NCI-H1930 (cell line): ENCODE measurements at places on chromosomes 5 and 9.

DNA sequence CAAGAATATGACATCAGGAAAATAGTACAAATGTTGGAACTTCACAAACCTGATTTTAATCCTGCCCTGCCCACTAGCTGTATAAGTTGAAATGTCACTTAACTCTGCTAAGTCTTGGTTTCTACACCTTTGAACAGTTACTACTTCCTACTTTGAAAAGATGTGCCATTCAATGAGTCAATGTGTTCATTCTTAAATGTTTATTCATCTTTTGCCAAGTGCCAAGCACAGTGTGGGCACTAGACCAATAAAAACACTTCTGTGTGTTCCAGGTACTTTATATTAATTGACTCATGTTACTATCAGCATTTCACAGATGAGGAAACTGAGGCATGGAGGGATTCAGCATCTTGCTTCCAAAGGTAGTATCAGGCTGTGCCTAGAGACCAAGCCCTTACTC lies 12.8 kb downstream of the PDCL start:
- DNase-seq: no peak

- no peak for DNase-seq
These were observed 22.2 kb downstream of the SRD5A1 start for GRCh38 chr5:6655432-6655831.

DNA sequence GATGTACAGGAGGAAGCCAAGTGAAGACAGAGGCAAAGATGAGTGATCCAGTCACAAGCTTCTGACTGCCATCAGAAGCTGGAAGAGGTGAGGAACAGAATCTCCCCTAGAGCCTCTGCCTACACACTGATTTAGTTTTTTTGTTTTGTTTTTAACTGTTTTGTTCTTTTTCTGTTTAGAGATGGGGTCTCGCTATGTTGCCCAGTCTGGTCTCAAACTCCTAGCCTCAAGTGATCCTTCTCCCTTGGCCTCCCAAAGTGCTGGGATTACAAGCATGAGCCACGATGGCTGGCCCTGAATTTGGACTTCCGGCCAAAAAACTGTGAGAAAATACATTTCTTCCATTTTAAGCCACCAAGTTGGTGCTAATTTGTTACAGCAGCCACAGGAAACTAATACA lies 204.7 kb upstream of the ZNF608 start:
- no peak for DNase-seq

DNA sequence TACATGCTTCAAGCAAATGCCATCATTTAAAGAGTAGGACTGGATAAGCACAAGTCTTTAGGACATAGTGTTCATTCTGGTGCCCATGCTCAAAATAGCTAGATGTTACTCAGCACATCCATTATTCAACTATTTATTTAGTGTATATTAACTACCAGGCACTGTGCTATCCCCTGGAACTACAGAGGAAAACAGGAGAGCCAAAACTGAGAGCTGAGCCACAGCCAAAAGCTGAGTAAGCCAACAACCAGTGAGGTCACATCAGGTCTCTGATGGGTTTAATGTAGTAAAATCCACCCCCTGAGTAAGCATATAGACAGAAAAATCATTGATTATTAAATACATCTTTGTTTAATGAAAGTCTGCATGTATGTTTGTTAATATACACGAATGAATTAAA lies 469.3 kb upstream of the DMAC1 start:
- DNase-seq: no peak

- no peak for DNase-seq
These were observed 156.5 kb downstream of the CDH9 start for GRCh38 chr5:26881901-26882300.

DNA sequence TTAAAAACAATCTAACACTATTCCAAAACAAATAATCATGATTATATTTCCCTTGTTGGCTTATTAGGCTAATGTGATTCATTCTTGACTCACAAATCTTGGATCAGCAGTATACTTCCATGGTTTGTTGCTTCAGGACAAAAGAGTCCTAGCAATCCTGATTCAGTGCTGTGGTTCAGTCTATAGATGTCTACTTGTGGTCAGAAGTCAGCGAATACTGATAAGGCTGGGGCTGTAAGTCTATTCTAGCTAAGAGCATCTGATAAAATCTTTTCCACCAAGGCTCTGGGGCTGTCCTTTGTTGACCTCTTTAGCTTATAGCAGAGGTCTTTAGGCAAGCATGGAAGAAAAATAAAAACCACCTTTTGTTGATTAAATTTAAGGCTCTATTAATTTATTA lies 4.4 kb upstream of the SMIM3 start:
- DNase-seq: no peak

DNA sequence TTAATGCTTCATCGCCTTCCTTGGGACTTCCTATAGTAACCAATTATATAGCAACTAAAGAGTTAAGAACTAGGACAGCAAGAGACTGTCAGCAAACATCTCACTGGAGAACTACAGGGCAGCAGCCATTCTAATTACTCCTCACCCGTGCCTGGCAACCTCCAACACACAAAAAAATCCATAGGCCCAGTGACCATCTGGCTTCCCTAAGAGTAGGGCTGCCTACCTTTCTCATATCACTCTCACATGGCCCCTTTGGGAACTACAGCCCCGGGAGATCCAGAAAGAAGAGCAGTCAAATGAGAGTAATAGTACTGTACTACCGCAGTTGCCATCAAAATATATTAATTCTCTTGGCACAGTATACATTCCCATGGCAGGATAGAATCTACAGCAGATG lies 5.7 kb downstream of the DCAF10 start:
- no peak for DNase-seq

GRCh38 chr9:68955330-68955729 lies 58.6 kb downstream of the PRKACG start:
- DNase-seq: no peak

DNA sequence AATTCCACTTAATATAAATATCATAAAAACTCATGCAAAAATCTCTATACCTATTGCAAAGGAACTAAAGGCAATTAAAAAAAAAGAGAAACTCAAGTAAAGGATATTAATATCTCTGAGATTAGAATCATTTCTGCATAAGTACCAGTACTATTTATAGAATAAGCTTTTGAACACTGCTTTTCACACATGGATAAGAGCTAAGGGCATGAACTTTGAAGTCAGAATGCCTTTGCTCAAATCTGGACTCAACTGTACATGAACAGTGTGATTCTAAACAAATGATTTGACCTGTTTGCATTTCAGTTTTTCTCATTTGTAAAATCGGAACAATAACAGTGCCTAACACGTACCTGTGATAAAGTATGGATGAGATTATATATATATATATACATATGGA lies 255.9 kb downstream of the EFNA5 start:
- no peak for DNase-seq

DNA sequence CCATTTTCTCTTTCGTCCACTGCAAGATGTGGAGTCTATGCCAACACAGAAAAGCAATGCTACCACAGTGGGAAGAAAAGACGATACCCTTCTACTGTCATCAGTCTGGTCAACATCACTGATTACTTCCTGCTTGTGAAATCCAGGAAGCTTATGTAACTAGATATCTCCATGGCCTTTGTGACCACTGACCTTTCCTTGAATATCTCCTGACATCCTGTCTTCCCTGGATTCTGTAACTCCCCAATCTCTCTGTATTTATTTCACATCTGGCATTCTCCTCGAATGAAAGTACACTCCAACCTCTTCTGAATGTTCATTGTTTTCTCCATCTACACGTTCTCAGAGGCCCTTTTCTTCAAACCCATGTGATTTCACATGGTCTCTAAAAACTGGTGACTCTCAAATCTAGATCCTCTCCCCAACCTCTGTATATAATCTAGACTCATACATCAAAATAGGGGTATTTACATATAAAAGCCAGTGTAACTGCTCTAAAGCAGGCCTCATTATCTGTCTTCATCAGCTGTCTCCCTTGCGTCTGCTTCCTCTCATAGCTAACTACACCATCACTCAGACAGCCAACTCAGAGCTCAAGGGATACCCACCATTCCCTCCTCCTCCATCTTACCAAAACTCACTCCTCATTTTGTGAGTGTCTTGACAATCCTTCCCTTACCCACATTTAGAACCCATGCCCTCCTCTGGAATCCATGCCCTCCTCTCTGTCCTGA lies 156.8 kb downstream of the SEMA5A start:
- DNase-seq: no peak

- no peak for DNase-seq
These were observed 57.0 kb downstream of the IQGAP2 start for GRCh38 chr5:76460104-76460503.
